ENCODE measurements at places on chromosomes 6 and 20.
A peak's percentile ranks its signal among the peaks of the same experiment; 100 is the strongest.

DNA sequence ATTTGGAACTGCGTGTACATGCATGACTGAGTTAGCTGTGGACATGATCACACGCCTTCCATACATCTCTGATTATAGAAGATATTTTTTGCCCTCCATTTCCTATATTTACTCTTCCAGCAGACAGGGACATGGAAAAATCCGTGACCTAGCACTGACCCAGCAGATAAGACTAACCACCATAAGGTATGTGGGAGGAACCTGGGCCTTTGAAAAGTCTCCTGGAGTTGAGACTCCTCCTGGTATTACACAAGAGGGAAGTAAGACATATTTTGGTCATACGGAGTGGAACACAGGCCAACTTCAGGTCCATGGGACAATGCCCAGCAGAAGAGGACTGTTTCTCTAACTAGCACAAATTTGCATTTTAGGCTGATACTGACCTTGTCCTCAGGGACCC, 13.7 kb upstream of the SIRPB1 start:
- no peak for DNase-seq

- DNase-seq: no peak
Observed at GRCh38 chr6:11758878-11759277, 19.7 kb downstream of the ADTRP start.

DNA sequence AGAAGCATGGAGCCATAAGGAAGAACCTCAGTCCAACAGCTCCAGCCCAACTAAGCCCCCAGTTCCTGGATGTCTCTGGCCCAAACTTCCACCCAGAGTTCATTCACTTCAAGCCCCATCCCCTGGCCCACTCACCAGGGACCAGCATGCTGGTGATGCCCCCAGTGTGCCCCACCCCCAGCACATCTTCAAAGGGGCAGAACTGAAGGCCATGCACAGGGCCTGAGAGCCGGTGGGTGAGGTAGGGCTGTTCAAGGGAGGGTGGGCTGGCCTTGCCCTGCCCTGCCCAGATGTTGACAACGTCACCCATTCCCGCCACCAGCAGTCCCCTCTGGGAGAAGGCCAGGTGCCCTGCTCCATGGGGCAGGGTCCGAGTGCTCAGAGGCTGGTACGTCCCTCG, 3.6 kb downstream of the B3GALT4 start:
- DNase-seq: no peak

- DNase-seq: no peak
Observed at GRCh38 chr6:1825277-1825676, 215.6 kb downstream of the FOXC1 start.

DNA sequence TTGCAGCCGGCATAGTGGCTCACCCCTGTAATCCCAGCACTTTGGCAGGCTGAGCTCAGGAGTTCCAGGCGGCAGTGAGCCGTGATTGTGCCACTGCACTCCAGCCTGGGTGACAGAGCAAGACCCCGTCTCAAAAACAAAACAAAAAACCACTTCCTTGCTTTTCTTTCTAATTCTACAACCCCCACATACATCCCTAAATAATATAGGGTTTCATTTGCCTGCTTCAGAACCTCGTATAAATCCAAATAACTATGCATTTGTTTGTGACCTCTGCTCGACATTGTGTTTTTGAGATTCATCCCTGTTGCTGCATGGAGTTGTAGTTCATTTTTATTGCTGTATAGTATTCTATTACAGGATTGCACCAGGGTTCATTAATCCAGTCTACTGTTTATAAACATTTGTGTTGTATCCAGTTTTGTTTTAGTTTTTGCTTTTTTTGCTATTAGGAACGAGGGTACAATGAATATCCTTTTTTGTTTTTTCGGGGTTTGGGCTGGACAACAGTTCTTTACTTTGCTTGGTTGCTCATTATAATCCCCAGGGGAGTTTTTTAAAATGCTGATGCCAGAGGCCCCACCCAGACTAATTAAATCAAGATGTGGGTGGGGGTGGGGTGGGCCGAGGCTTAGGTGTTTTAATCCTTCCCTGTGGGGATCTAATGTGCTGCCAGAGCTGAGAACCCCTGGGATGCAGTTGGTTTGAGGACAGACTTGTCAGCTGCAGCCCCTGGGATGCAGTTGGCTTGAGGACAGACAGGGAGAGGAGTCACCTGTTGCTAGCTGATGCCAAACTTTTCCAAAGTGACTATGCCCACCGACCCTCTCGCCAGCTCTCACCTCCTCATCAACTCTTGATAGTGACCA, 2.4 kb upstream of the SNAI1 start:
- DNase-seq: no peak

- peak; percentile 58 for DNase-seq
Observed at GRCh38 chr6:15793288-15793687, 130.5 kb upstream of the DTNBP1 start.

DNA sequence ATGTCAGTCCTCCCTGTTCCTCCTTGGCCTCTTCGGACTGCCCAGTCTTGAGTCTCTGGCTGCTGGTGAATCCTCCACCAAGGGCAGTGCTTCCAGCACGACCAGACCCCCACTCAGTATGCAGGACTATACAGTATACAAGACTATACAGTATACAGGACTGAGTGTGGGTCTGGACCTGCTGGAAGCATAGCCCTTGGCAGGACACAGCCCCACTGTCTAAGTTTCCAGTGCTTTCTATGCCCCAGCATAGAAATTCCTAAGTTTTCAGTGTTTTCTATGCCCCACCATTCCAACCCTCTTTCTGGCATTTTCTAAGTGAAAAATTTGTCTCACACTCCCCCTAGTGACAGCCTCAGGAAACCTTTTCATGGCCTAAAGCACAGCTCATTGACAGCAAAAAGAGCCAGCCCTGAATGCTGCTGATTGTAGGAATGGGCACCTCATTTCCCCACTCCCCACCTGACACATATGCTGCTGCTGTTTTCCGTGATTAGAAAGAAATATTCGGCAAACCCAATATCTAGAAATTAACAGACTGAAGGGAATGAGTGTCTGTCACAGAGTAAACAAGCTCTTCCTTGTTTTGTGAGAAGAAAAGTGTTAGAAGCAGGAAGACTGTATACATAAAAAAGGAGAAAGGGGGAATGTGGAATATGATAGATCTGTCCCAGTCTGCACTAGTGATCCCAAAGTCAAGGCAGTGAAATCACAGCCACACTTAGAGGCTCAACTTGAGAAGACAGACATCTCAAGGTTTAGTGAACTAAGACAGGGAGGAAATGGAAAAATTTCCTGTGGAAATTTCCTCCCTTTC, 206.9 kb downstream of the IBTK start:
- peak; percentile 57 for DNase-seq

DNA sequence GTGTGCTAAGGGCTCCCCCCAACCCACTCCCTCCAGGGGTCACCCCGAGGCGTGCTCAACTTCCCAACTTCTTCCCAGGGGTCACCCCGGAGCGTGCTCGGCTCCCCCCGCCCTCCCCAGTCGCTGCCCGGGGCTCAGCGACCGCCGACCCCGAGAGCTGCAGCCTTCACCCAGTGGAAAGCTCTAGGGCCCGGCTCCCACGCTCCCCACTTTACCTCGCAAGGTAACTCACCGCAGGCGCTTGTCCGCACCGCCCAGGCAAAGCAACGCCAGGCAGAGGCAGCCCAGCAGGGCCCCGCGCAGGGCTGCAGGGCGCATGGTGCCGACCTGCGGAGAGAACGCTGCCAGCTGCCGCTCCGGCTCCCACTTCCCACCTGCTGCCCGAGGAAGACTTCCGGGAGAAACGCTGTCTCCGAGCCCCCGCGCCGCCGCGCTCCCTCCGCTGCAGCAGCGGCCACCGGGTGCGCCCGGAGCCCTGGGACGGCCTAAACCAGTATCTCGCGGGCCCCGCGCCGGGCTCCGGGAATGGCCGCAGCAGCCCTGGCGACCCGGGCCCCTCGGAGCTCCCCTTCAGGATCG, 396 bp downstream of the RNASET2 start:
- DNase-seq: no peak

DNA sequence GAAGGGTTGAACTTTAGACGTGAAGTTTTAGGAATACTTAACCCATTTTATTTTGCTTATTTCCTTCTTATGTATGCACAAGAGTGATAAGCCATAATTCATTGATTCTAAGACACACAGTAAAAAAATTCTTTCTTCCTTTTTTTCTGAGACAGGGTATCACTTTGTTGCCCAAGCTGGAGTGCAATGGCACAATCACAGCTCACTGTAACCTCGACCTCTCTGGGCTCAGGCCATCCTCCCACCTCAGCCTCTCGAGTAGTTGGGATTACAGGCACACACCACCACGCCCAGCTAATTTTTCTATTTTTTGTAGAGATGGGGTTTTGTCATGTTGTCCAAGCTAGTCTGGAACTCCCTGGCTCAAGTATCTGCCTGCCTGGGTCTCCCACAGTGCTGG, 116.6 kb upstream of the RNF24 start:
- DNase-seq: no peak
